ENCODE measurements at places on chromosomes 16 and 17.
A peak's percentile ranks its signal among the peaks of the same experiment; 100 is the strongest.

DNA sequence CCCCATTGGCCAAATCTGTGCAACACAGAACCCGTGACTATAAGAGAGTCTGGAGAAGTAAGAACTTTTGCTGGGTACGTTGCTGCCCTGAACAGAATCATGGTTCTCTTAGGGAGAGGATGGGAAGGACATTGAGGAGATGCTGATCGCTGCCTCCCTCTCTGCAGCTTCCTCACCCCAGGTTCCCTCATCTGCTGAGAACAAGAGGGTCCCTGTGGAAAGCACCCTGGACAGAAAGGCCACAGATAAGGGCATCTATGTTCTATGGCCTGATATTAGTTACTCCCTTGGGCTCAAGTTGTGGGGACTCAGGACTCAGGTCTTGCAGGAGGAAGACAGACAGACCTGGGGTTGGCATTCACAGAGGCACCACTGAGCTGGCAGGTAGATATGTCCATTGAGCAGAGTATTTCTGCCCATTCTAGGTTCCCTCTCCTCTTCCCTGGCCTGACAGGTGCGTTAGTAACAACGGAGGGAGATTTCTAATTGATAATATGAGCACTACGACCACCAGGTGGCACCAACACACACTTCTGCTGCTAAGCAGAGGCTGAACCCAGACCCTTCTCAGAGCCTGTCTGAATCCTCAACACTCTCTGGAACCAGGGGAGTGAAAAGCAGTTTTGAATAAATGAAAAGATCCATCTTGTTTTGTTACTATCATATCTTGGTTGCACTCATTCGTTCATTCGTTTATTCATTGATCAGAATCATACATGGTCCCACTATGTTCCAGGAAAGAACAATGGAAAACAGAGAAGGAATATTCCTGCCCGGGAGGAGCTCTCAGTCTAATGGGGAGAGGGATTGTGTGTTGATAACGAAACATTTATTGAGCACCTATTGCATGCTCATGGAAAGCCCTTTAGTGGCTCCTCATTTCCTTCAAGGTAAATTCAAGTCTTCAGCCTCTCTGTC is 56.4 kb downstream of the SLC6A2 start:
- peak; percentile 68 for DNase-seq

DNA sequence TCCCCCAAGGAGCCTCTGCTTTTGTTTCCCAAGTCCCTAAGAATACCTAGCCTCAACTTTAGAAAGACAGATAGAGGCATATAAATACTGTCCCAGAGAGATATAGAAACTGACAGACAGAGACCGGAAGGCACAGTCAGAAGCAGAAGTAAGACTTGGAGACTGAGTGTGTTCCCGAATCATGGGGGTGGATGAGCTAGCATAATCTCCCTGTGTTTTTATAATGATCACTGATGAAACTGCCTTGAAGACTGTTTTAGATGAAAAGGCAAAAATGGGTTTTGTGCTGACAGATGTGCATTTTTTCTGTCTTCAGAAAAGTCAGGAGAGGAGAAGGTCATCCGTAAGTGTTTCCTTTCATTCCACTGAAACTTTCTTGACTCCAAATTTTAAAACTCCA is 8.3 kb upstream of the PSMD3 start:
- peak; percentile 84 for DNase-seq

- no peak for DNase-seq
Measured at GRCh38 chr16:88338111-88338510, 44.6 kb upstream of the ZNF469 start.

GRCh38 chr16:61233713-61234112 is 802.5 kb downstream of the CDH8 start:
- DNase-seq = no peak

- peak; percentile 43 for DNase-seq
Measured at GRCh38 chr16:85900027-85900792, 1.2 kb downstream of the IRF8 start.

GRCh38 chr16:75376475-75377161 is 56.7 kb downstream of the CFDP1 start:
- no peak for DNase-seq

DNA sequence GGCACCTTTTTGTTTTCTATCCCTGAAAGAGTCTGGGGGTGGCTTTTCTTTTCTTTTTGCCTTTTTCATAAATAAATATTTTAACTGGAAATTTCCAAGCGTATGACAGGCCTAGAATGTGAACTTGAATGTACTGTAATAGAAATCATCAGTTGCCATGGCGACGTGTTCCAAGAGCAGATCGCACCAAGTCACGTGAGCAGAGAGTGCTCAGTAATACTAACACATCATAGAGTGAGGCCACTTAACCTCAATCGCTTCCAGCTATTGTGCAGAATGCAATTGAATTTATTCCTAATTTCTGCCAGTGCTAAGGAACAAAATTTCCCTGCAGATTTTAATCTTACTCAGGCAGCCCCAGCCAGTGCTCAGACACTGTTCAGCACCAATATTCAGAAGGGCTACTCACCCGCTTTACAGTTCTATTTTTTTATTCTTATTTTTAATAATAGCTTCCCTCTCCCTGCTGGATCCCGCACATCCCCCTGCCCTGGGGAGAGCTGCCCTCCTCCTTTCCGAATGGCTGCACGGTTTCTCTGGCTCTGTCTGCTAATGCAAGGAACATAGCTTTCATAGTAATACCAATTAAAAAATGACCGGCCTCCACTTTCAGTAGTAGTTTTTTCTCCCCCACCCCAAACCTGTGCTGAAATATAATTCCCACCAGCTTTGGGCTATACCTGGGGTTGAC is 26.2 kb upstream of the PMFBP1 start:
- peak; percentile 25 for DNase-seq

DNA sequence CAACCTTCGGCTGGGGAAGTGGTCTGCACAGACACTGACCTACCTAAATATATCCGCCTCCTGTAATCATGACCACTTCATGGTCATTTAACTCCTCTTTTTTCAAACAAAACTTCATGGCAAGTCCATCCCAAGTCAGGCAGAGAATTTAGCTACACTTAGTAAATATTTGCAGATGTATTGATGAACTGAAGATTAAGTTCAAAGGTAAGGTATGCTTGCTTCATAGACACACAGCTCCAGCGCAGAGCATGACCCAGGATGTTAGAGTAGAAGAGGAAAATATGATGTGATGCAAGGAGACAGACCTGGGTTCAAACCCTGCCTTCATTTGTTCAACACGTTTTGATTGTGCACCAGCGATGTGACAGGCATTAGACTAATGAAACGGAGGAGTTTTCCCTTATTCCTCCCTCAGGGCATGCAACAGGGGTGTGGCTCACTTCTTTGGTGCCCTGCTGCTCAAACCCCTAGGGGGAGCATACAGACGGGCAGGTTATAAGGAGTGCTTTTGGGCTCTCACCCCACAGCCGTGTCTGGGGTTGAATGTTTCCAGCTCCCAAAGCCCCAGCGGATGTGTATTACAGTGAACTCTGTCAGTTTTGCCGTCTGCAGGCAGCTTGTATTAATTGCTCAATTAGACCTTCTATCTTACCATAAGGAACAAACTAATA is 23.9 kb upstream of the CLEC3A start:
- DNase-seq = no peak

- peak; percentile 51 for DNase-seq
Measured at GRCh38 chr17:17682293-17682736, 1.1 kb downstream of the RAI1 start.

DNA sequence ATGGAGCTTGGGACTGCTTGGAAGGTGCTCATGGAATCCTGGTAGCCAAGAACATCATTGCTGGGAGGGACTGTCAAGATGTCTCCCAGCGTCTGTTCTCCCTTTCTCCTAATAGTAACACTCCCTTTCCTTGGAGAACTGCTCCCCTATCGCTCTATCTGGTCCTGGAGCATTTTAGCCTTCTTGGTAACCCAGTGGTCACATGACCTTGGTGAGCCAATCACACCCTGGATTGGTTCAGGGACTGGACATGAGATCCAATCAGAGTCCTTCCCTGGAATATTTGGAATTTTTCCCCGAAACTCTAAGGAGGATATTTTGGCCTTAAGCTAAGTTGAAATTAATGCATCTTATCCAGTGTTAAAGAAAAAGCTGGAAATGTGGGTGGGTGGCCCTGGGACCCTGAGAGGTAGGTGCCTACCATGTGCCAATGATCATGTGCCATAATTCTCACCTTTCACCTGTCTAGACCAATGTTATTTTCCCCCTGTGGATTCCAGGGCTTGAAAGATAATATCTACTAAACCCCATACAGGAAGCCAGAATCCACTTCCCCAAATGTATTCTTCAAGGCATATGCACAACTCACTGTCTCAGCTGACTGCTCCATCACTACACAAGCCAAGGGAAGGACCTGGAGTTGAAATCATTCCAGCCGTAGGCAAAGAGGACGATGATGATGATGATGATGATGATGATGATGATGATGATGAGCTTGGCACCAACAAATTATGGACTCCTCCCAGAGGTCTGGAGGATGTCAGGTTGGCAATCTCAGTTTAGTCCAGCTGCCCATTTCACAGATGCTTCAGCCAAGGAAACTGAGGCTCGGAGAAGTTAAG is 193.2 kb downstream of the RAB11FIP4 start:
- DNase-seq = peak; percentile 64

DNA sequence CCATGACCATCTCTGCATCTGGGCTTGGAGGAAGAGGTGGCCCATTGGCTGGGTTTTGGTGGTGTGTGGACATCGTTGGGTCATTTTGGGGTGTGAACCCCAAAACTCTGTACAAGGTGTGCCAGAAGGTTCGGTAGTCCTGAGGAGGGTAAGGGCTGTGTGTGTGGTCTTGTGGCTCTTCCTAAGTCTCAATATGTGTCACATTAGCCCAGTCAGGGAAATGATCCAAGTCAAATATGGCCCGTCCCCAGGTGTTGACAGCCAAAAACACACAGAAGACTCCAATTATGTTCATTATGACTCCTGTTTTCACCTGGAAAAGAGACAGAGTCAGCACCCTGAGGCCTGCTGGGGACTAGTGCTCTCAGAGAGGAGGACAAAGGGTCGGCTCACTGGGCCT is 27.1 kb downstream of the SLC13A5 start:
- DNase-seq = no peak

DNA sequence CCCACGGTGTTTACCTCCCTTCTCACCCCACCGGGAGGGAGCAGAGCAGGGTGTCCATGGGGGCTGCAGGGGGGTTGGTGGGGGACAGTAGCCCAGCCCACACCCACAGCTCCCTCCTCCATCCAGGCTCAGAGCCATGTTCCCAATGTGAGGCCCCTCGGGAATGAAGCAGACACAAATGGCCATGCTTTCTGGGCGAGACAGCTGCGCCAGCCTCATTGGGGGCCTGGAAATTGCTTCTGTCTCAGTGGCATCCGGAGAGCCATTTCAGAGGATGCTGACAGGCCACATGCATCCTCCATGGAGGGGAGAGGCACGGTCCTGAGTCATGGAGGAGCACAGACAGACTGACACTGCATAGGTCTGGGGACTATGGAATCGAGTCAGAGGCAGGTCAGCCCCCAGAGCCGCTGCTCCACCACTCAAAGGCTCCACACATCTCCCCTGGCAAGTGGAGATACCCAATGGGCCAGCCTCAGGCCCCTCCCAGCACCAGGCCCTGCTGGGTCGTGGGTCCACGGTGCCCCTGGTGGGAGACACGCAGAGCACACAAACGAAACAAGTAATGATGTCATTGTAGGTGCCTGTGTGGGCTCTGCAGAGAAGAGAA is 59.6 kb upstream of the ENPP7 start:
- DNase-seq = no peak

GRCh38 chr16:12535535-12536411 is 267.9 kb downstream of the CPPED1 start:
- DNase-seq = no peak

- DNase-seq = no peak
Measured at GRCh38 chr16:7319514-7319913, 13.1 kb upstream of the RBFOX1 start.

GRCh38 chr17:80349751-80350150 is 65.2 kb upstream of the ENDOV start:
- no peak for DNase-seq

DNA sequence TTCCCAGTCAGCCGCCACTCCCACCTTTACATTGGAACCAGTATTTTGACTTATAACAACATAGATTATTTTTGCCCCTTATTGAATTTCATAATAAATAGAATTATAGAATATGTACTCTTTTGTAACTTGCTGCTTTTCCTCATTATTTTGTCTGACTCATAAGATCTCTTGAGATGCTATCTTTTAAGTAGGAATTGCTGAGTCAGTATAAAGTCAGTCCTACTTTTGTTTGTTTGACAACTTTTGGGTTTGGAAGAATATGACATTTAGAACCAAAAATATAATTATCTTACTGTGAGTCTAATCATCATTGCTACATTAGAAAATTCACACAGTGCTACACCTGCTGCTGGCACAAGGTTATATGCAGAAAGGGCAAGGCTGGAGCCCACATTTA is 69.7 kb downstream of the STXBP4 start:
- no peak for DNase-seq

DNA sequence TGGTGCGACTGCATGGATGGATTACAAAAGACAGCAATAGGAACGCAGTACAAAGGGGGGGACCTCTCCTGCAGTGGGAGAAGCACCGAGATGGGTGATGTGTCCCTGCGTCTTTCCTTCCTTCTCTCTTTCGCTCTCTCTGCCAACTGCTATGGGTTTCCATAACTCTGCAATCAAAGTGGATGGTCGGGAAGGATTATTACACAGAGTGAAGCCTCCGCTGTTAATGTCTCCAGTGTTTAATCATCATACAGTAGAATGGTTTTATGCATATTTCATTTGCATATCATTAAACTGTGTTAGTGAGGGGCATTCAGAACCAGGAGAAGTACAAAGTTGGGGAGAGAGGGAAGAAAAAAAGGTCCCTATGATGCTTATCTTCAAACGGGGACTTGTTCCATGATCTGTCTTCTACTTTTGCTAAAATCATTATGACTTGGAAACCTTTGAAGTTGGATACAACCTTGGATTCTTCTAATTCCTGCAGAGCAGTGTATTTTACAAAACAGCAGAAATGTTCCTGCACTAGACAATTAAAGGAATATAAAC is 255.9 kb upstream of the PMFBP1 start:
- DNase-seq = no peak

DNA sequence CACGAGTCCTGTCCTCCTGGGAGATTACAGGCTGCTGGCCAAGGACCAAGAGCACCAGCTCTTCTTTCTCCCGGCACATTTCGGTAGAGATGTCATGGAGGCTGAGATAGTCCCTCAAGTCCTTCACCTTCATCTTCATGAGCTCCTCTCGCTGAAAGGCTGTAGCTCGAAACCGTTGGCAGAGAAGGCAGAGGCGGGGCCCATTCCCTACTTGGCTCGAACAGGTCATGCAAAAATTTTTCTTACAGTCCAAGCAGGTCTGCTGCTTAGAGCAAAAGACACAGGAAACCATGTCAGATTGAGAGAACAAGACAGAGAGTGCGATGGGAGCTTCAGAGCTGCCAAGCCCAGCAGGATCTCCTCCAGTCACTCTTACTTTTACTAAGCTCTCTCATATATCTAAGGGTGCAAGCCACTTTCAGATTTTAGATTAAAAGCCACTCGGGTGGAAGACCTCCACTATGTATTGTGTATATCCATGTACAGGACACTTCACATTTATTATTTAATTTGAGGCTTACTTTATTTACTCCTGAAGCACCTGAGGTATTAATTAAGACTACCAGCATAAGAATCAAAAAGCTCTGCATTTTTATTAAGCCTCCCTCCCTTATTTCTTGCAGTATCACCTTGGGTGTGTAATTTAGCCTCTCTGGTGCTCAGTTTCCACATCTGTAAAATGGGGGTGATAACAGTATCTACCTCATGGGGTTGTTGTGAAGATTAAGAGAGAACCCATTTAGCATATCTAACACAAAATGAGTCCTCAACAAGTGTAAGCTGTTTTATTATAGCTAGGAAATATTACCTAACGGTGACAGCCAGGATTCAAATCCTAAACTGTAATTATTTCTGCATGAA is 41.4 kb downstream of the LIG3 start:
- DNase-seq = no peak

- peak; percentile 56 for DNase-seq
Measured at GRCh38 chr16:83781-84615, 6.0 kb downstream of the MPG start.

- no peak for DNase-seq
Measured at GRCh38 chr16:54511222-54511731, 224.7 kb upstream of the IRX3 start.
